NCI-H524 (cell line): ENCODE measurements at places on chromosomes 5 and 9.

- DNase-seq, result no peak
Measured at GRCh38 chr9:125330587-125330986, 69.0 kb downstream of the GAPVD1 start.

DNA sequence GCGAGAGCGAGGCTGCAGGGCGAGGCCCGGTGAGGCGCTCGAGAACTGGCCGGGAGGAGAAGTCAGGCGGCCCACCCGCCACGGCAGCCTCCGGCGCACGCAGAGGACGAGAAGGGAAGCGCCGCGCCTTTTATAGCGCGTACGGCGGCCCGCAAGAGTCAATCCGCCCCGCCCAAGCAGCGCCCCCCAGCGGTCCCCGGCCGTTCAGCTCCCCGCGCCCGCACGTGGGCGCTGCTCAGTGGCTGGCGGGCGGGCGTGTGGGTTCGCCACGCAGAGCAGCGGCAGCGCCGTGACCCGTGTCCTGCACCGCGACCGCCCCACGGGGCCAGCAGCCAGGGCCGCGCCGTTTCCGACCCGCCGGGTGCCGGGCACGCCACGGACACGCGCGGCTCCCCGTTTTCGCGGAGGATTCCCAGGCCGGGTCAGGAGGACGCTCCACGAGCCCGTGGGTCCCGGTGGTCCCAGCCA, 14.6 kb downstream of the LCN10 start:
- DNase-seq, result peak; percentile 87

GRCh38 chr5:135318037-135318436, 81.0 kb downstream of the MACROH2A1 start:
- DNase-seq, result no peak

GRCh38 chr5:93708442-93708841, 33.0 kb downstream of the POU5F2 start:
- DNase-seq, result no peak

DNA sequence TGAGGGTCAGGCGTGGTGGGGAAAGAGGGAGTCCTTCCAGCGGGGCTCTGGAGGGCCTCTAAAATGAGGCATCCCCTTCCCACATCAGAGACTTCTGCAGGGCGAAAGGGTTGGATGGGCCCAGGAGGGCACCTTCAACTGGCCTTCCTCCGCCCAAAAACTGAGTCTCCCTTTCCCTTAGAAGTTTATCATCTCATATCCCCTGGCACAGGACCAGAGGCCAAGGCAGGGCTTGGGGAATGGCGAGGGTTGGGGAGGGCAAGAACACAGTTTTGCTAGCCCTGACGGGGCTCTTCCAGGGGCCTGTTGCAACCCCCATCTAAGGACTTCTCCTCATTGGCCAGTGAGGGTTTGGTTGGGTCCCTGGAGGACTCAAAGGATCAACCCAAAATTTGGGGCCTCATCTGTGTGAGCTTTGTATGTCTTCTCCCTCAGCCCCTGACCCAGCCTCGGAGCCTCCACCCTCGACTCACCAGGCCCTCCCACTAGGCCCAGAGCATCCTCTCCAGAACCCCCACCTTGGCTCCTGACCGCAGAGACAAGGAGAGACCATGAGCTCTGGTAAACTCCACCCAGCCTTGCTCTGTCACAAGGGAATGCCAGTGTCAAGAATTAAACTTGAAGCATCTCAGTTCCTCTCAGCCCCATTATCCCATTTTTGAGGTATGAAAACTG, 24.1 kb downstream of the AQP7 start:
- no peak for DNase-seq

DNA sequence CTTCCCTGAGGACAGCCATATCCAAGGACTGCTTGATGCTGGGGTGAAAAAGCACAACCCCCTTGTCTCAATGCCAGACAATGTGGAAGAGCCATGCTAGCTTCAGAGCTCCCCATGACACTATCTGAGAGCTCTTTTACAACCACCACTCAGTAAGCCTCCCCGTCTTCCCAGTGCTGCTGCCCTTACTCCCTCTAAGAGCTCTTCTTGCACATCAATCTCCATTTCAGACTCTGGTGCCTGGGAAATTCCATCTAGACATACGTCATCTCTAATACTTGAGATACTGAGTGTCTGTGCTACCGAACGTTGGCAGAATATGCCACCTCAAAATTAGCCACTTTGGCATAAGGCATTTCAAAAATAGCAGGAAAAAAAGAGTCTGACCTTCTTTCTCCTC, 94.5 kb downstream of the EDIL3 start:
- DNase-seq, result no peak

GRCh38 chr5:136016945-136017530, 11.8 kb upstream of the TGFBI start:
- DNase-seq, result peak; percentile 11

- peak; percentile 47 for DNase-seq
Measured at GRCh38 chr9:99824378-99825171, 2.9 kb downstream of the NR4A3 start.
